ENCODE measurements at places on chromosomes 7 and 10. TPM values are rescaled to one million over a fixed set of nuclear protein-coding genes. Genes with fewer than 3 reads are reported as not detected.
A peak's percentile ranks its signal among the peaks of the same experiment; 100 is the strongest.

The TMEM236 gene
- total RNA-seq: 0.17 TPM

The TMEM60 gene
- total RNA-seq: 24.4 TPM

The PVRIG gene
- not detected for total RNA-seq

The TBXAS1 gene
- 2.1 TPM for total RNA-seq

The NRP1 gene
- total RNA-seq: 373 TPM

The OR13A1 gene
- not detected for total RNA-seq

- peak; percentile 62 for DNase-seq
These were observed 9.2 kb upstream of the TEX36 start for GRCh38 chr10:125692196-125692595.

- DNase-seq: peak; percentile 43
These were observed 81.7 kb downstream of the RNF216 start for GRCh38 chr7:5699467-5700384.

DNA sequence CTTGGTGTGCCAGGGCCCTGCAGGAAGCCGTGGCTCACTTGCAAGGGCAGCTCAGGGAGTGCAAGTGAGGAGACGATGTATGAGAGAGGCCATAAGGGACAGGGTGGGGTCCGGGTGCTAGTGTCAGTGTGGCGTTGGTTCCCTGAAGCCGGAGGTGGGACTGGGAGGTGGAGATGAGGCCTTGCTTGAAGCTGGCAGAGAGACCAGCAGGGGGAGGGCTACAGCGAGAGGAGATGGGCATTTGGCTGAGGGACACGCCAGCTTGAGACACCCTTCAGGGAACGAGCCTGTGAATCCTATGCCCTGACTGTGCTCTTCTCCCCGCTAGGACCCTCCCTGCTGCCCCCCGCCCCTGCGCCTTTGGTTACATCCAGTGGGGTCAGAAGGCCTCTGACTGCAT, 529.1 kb downstream of the TCERG1L start:
- no peak for DNase-seq

DNA sequence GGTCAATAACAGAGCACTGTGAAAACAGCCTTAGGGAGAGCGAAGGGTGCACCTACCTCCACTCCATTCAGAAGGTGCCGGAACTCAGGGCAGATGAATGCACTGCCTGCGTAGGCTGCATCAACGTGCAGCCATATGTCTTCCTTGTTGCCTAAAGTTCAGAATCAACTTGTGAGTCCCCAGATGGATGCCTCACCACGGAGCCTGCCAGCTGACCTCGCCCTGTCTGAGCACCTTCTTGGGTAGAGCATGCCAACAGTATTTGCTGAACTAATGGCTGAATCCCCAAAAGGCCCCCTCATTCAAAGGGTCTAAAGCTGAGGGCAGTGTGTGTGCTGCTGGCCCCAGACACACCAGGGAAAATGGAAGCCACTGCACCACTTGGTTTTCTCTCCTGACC, 48.9 kb upstream of the FIGNL1 start:
- DNase-seq: no peak

DNA sequence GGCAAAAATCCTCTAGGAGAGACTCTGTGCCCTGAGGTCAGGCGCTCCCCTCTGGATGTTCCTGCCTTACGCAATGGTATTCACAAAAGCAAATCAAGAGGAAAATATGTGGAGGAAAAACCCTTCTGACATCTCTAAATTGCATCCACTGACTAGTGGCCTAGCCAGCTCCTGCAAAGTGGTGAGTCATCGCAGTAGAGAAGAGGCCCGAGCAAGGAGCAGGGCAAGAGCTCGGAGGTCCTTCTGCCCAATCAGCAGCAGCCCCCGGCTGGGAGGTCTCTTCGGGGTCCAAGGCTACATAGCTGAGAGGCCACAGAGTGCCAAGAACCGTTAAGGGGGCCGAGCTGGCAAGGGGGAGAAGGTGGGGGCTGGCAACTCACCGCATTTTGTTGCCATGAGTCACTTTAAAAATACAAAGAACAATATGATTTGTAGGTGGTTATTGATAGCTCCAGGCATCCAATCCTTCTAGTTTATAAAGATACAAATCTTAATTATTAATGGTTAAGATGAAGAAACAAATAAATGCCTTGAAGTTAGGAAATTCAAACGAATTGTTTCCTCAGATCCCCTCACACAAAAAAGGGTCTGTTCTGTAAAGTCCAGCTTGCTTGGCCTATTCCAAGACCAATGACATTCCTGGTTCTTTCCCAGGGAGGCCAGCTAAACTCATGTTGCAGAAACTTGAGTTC, 161.6 kb downstream of the PKD1L1 start:
- DNase-seq: peak; percentile 100

DNA sequence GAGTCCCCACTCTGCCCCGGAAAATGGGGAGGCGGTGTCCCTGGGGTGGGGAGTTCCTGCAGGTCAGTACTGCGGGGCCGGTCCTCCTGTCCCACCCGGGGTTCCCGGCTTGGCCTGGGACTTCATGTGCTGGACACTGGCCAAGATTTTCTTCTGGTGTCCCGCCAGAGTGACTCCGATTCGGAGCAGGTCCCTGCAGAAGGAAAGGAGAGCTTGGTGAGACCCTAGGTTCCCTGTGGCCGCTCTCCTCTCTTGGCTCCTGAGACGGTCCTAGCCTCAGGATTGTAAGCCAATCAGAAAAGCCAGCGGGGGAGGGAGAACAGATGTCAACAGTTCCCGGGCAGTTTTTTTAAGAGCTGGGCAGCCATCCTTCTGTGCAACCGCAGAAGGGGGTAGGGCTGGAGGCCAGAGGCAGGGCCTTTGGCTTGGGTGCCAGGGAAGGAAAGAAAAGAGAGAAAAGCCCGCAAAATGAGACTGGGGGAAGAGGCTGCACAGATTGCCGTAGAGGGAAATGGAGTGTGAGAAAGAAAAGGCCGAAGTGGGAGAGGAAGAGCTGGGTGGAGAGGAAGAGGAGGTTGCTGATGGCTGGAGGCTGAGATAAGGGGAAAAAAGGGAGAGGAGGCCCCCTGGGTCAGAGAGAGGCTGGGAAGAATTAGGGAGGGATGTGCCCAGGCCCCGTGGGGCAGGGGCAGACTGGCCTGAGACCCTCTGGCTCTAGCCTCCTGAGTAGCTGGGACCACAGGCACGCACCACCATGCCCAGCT, 23.7 kb downstream of the EPHB4 start:
- peak; percentile 85 for DNase-seq

- DNase-seq: no peak
These were observed 94.4 kb upstream of the CCDC6 start for GRCh38 chr10:60000747-60001146.

DNA sequence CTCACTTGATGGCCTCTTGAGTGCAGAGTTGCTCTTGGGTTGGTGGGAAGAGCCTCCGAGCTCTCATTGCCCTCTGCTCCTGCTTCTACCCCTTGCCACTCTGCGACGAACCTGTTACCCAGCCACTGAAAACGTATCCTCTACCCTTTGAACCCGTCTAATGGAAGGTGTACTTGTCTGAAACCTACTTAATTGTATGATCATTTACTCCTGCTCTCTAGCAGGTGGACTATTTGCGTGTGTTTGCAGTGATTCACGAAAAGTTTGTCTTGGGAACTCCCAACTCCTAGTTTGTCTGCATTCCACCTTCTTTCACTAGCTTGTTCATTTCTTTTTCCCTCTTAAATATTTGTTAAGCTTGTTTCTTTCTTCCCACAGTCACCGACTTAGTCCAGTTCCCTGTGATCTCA, 503 bp downstream of the CROT start:
- no peak for DNase-seq

- peak; percentile 58 for DNase-seq
These were observed 111.9 kb upstream of the EGFR start for GRCh38 chr7:54906963-54907362.

- DNase-seq: no peak
These were observed 195.3 kb upstream of the TPK1 start for GRCh38 chr7:145031162-145031561.

- DNase-seq: no peak
These were observed 61.0 kb downstream of the DIP2C start for GRCh38 chr10:628386-629045.

GRCh38 chr7:54705436-54705835, 53.6 kb downstream of the SEC61G start:
- peak; percentile 31 for DNase-seq

Data from fibroblast of lung (primary cell).